Urinary bladder (tissue), 4 donors: ENCODE measurements at places on chromosomes 12 and 14. TPM values are rescaled to one million over a fixed set of nuclear protein-coding genes. Genes with fewer than 3 reads are reported as not detected.

- DNase-seq = no peak
These were observed 40.6 kb downstream of the IGF1 start for GRCh38 chr12:102439426-102440405.

Gene SLC6A13
- 0.06 TPM for polyA plus RNA-seq

DNA sequence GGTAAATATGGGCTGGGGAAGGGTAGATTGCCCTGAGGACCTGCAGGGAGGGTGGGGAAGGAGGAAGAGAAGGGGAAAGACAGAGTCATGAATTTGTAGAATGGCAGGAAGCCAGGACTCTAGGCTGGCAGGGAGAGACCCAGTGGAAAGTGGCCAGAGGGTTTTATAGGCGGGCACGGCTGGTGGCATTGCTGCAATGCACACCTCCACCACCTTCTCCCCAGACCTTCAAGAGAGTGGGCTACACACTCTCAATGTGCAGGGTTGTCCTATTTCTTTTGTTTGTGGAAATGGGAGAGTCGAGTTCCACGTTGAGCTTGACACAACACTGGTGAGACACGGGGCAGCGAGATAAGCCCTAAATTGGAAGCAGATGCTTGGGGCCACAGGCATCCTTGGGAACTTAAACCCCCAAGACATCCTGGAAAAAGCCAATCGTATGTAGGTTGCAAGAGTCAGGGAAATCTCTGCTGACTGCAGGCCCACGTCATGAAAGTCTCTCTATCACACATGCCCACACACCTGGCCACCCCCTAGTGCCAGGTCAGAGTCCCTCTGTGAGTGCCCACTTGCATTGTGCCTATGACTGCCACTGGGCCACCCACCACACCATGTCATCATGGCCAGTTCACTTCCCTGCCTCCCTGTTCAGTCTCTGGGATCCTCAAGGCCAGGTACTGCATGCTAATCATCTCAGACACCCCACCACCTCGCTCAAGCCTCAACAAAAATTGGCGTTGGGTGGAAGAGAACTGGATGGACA, 38.0 kb upstream of the BDKRB2 start:
- DNase-seq = no peak

Gene SYT10
- polyA plus RNA-seq = 0.11 TPM

Gene GARIN6
- not detected for polyA plus RNA-seq

DNA sequence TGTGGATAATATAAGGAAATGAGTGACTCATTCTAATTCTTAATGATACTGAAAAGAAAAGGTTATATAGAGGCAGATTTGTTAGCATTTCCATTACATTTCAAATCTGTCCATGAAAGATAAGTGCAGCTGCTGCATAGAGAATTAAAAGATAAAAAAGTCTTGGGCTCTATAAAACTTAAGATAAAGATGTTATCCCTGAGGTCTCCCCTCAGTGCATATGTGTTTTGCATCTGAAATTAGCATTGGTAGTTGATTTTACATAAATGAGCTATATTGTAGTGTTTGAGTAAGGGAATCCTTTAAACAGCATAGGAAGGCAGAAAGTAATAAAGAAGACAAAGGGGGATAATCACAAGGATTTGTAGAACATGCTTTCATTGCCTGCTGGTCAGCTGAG, 206.2 kb downstream of the FSCB start:
- no peak for DNase-seq

GRCh38 chr12:59548930-59549329, 46.9 kb upstream of the SLC16A7 start:
- no peak for DNase-seq

DNA sequence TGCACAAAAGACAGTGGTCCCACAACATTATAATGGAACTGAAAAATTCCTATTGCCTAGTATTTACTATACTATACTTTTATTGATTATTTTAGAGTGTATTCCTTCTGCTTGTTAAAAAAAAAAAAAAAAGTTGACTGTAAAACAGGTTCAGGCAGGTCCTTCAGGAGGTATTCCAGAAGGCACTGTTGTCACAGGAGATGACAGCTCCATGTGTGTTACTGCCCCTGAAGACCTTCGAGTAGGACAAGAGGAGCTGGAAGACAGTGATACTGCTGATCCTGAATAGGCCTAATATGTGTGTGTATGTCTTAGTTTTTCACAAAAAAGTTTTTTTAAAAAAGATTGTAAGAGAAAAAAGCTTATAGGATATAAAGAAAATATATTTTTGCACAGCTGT, 12.3 kb downstream of the UBE2N start:
- DNase-seq = no peak

Gene TAS2R7
- not detected for polyA plus RNA-seq

GRCh38 chr14:99467336-99468078, 13.2 kb downstream of the SETD3 start:
- DNase-seq = no peak

Gene ZNF410
- 32.9 TPM for polyA plus RNA-seq

Gene SRRM4
- polyA plus RNA-seq = 0.08 TPM

DNA sequence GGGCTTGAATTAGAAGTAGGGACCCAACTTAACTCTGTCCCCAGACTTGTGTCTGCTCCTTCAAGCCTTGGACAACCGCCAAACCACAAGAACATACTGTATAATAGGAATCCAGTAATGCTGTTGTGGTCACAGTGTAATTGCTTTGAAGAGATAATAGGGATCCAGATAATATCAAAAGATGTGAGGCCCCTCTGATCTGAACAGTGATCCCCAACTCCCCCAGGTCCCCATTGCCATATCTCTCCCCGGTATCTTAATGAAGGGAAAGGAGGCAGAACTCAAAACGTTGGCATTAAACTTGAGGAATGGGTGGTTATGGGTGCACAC, 8.5 kb upstream of the PLEKHH1 start:
- DNase-seq = no peak

GRCh38 chr12:1864867-1865266, 44.5 kb downstream of the LRTM2 start:
- no peak for DNase-seq

Gene TMTC2
- polyA plus RNA-seq = 18.1 TPM

- DNase-seq = peak; percentile 89
These were observed 4.5 kb upstream of the IRF2BPL start for GRCh38 chr14:77032844-77033621.
